Right ventricle myocardium superior (tissue), 1 donor: ENCODE measurements at places on chromosomes 2 and 18. TPM values are rescaled to one million over a fixed set of nuclear protein-coding genes. Genes with fewer than 3 reads are reported as not detected.

ZDBF2 gene
- total RNA-seq = 6.7 TPM

SERPINB4 gene
- total RNA-seq = not detected

TMEM247 gene
- not detected for total RNA-seq

MEP1B gene
- total RNA-seq = not detected

SGPP2 gene
- 15.3 TPM for total RNA-seq

SLC5A7 gene
- total RNA-seq = 0.19 TPM

CRYGD gene
- not detected for total RNA-seq

VSNL1 gene
- total RNA-seq = 10.4 TPM

PTGR3 gene
- 81.5 TPM for total RNA-seq

STPG4 gene
- not detected for total RNA-seq

GKN1 gene
- total RNA-seq = not detected

MC2R gene
- not detected for total RNA-seq

UGT1A7 gene
- total RNA-seq = not detected

MALT1 gene
- total RNA-seq = 10.2 TPM

UGT1A5 gene
- not detected for total RNA-seq

COL3A1 gene
- 47.0 TPM for total RNA-seq

SNTG2 gene
- total RNA-seq = 0.73 TPM

GRHL1 gene
- 1.0 TPM for total RNA-seq

GALR1 gene
- 0.05 TPM for total RNA-seq

ASIC4 gene
- total RNA-seq = not detected

XDH gene
- total RNA-seq = 0.13 TPM

RFX8 gene
- total RNA-seq = not detected

AQP12A gene
- not detected for total RNA-seq

ADCYAP1 gene
- not detected for total RNA-seq

CLEC4F gene
- total RNA-seq = 0.08 TPM

MARCHF4 gene
- total RNA-seq = not detected

LCT gene
- not detected for total RNA-seq

DOK6 gene
- 5.2 TPM for total RNA-seq

FSHR gene
- total RNA-seq = 0.46 TPM
